Pericardium fibroblast (primary cell): ENCODE measurements at places on chromosomes 4 and X. TPM values are rescaled to one million over a fixed set of nuclear protein-coding genes. Genes with fewer than 3 reads are reported as not detected.

Gene ENOPH1
- total RNA-seq = 21.8 and 23.5 TPM in 2 replicates

Gene CXCL8
- 2.0 and 4.0 TPM in 2 replicates for total RNA-seq

Gene PNCK
- total RNA-seq = 0.09 and 0.35 TPM in 2 replicates

Gene RBM46
- total RNA-seq = 0.34 TPM in 1 of 2 replicates, not detected in the other

Gene PPBP
- not detected in 2 replicates for total RNA-seq

Gene MORF4L2
- 390 and 792 TPM in 2 replicates for total RNA-seq

Gene HAND2
- 24.9 and 27.2 TPM in 2 replicates for total RNA-seq

Gene BCAP31
- total RNA-seq = 79.2 and 110 TPM in 2 replicates

Gene ADRA2C
- 4.6 and 7.0 TPM in 2 replicates for total RNA-seq

Gene DCAF8L2
- not detected in 2 replicates for total RNA-seq

Gene LUZP4
- total RNA-seq = not detected in 2 replicates

Gene PRKX
- total RNA-seq = 2.3 and 4.1 TPM in 2 replicates

Gene LIN54
- total RNA-seq = 4.4 and 11.0 TPM in 2 replicates

Gene KLF8
- total RNA-seq = 0.09 and 0.12 TPM in 2 replicates

Gene NLRP2B
- total RNA-seq = not detected in 2 replicates

Gene GPR119
- not detected in 2 replicates for total RNA-seq
